ENCODE measurements at places on chromosomes 7 and 10.

- no peak for DNase-seq
Observed at GRCh38 chr7:148091882-148092281, 498.7 kb upstream of the C7orf33 start.

DNA sequence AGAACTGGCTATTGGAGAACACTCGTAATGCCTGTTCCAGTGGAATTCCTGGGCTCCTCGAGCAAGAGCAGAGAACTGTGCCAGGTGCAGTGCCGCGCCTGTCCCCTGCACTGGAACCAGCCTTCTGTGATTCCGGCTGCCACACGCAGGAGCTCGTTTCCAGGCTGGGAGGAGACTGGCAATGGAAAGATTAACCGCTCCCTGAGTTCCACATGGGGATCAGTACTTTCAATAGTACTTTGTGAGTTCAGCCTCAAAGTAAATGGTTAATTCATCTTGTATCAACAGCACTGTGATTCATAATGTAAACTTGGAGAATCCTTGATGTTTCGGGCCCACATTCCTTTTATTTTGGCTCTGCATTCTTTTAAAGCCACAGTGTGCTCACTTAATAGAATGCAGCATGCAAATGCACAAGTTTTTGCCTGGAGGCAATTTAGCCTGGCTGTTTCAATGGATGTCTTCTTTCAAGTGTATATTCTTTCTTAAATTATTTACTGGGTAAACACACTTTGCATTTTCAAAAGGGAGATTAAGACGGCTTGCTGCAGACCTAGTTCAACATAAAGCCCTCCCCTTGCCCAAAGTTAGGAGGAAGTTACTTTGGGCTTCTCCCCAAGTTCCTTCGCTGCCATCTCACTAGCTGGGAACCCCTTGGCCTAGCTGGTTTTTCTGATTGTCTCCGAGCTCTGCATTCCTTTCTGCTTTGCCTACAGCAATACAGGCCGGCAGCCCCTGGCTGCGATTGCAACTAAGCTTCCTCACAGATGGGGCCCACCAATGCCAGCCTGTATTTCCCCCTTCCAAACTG is 138.1 kb upstream of the TCF7L2 start:
- no peak for DNase-seq

- no peak for DNase-seq
Observed at GRCh38 chr10:79128923-79129305, 60.1 kb downstream of the ZMIZ1 start.

DNA sequence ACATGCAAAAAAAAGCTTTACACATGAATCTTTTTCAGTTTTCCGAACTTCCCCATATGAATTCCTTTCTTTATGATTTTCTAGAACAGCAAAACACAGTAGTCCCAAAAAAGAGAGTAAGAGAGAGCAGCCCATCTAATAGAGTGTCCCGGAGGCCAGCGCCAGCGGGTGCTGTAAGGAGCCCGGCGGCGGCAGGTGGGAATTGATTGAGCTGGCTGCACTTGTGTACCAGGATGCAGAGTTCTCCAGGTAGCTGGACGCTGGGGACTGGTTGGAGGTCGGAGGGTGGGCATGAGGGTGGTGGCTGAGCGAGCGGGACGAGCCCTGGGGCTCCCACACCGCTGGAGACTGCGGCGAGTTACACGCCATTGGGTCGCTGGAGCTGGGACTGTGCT is 4.0 kb downstream of the DLX5 start:
- no peak for DNase-seq

GRCh38 chr10:50291261-50291850 is 40.0 kb upstream of the ASAH2 start:
- DNase-seq, result no peak

DNA sequence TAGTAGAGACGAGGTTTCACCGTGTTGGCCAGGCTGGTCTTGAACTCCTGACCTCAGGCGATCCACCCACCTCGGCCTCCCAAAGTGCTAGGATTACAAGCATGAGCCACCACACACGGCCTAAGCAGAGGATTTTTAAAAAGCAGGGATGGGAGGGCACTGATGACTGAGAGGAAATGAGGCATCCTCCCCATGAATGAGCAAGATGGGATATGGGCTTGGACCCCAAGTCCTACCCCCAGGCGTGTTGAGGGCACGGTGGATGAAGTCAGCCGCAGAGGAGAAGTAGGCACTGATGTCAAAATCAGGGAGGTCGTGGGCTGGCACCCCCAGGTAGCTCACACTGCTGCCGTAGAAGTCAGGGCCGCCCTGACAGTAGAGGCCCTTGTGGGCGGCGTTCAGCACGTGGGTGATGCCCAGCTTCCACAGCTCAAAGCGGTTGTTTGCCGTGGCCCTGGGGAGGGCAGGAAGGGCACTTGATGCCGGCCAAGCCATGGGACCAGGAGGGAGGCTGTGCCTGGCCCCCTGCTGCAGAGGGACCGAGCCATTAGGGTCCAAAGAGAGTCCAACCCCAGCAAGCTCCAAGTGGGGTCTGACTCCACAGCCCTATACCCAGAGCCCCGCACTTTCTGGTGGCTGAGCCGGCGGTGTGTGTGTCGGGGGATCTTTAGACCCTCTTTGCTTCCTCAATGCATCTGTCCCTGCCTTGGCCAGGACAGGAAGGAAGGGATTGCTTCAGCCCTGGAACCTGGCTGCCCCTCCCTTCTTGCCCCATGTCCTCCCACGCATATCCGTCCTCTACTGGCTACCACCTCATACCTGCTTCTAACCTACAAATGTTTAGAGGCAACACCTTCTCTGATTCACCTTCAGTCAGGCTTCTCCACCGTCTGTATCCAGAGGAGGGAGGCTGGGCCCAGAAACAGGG is 3.4 kb upstream of the SAMD8 start:
- DNase-seq, result no peak

DNA sequence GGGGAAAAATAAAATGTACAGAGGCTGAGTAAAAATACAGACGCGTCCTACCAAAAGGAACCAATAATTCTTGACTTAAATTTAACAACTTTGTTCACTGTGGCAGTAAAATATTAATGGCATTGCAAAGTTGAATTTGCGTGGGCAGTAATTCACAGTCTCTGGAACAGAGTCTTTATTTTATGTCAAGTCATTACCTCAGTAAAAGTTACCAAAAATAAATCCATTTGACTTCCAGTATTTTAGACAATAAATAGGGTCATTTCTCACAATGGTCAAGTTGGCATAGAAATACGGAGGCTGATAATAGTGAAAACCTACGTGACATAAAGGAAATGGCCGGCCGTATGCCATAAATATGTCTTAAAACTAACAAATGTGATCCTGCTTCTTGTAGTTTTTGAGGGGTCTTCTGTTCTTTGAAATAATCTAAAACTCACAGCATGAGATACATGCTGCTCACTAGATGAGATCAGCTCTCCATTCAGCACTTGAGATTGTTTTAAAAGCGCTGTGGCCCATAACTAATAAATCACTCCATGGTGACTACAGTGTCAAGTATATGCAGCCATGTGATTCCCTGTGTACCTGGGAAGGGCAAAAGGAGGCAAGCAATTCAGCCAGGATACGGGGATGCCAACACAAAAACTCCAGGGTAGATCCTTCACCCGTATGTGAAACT is 75.3 kb downstream of the DOCK4 start:
- DNase-seq, result no peak

DNA sequence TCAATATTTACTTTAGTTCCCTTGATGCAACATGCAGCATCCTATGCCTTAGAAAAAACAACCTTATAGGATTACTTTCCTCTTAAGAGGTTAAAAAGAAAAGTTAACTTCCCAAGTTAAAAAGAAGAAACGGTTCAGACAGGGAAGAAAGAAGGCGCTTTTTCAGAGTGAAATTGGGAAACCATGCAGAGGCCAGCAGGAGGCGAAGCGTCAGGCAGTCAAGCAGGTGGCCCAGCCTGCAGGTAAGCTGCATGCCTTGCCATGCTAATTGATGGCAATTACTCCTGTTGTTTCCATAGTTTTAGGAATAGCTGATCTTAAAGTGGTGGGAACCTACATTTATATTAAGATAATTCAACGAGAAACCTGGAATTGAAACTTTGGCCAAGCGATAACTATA is 302.6 kb upstream of the SP4 start:
- no peak for DNase-seq

DNA sequence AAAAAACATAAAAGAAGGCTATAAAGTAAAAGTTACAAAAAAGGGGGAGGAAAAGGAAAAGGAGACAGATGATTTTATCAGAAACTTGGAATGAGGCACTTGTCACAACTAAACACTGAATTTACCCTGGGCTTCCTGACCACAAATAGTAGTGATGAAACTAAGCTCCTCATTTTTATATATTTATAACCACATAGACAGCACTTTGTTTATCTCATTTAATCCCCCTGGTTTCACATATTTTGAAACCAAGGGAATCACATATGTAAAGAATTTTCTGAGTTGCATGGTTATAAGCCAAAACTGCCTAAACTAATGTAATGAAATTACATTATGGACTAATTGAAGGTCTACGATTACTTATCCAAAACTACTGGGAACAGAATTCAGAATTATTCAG is 39.6 kb upstream of the MET start:
- no peak for DNase-seq

All from stimulated activated CD8-positive, alpha-beta memory T cell treated with anti-CD3 and anti-CD28 coated beads, Interleukin-4, amount 100 ng/mL, for 24 hours (primary cell).